DMS153 (cell line): ENCODE measurements at places on chromosomes 3 and 15.

DNA sequence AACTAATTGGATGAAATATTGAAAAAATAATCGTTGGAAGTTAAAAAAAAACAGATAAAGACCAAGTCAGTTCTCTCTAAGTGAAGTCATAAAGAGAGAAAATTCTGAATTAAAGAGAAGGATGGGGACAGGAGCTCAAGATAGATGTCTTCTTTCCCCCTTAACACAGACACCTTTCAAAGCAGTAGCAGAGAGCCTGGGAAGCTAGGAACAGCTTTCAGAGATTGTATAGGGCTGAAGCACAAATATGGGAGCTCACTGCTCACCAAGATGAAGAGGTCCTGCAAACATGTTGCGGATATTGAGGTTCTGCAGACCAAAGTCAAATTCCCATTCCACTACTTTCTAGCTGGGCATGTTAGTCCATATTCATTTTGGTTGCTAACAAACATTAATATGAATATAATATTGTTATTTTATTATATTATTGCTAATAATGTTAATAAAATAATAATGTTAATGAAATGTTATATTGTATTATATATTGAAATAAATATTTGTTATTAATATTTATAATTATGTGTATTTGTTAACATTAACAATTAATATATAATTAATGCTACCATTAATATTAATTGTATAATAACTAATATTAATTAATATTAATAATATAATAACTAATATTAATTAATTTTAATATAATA is 319.1 kb downstream of the OXSM start:
- DNase-seq = no peak

GRCh38 chr15:45458746-45459403 is 63.7 kb downstream of the SLC30A4 start:
- no peak for DNase-seq

GRCh38 chr3:41267975-41268640 is 68.8 kb downstream of the CTNNB1 start:
- peak; percentile 1 for DNase-seq

DNA sequence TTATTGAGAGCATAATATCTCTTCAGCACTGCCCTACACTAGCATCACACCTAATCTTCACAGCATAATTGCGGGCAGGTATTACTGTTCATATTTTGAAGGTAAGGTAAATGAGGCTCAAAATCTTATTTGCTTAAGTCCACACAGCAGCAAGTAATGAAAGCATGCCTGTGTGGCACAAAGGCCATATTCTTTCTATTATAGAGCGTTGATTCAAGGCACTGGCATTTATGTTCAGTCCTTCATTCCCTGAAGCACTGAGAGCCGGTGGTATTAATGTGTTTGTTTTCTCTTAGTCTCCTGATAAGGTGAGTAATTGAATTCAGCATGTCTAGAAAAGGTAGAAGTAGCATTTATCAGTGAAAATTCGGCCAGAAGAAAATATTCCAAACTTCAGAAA is 231.2 kb downstream of the BBX start:
- no peak for DNase-seq

- no peak for DNase-seq
Measured at GRCh38 chr3:34219556-34219955, 421.1 kb downstream of the PDCD6IP start.
